Neural crest cell (in vitro differentiated cells): ENCODE measurements at places on chromosomes 2 and 18.

GRCh38 chr2:19122220-19122619 lies 236.2 kb downstream of the OSR1 start:
- no peak for DNase-seq

DNA sequence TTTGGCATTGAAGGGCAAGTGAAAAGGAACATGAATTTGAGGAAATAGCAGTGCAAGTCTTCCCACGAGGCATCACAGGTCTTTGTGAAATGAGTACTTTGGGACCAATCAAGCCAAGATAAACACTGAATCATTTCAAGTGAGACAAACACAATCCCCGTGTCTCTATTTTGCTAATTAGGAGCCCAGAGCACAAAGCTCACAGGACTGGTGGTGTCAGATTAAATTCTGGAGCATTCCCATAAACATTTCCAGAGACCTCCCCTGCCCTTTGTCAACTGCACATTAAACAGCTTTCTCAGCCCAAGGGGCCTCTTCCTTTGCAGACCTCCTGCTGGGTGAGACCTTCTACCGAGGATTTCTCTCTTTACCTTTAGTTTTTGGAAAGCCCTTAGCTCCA lies 50.7 kb downstream of the DAPL1 start:
- no peak for DNase-seq

DNA sequence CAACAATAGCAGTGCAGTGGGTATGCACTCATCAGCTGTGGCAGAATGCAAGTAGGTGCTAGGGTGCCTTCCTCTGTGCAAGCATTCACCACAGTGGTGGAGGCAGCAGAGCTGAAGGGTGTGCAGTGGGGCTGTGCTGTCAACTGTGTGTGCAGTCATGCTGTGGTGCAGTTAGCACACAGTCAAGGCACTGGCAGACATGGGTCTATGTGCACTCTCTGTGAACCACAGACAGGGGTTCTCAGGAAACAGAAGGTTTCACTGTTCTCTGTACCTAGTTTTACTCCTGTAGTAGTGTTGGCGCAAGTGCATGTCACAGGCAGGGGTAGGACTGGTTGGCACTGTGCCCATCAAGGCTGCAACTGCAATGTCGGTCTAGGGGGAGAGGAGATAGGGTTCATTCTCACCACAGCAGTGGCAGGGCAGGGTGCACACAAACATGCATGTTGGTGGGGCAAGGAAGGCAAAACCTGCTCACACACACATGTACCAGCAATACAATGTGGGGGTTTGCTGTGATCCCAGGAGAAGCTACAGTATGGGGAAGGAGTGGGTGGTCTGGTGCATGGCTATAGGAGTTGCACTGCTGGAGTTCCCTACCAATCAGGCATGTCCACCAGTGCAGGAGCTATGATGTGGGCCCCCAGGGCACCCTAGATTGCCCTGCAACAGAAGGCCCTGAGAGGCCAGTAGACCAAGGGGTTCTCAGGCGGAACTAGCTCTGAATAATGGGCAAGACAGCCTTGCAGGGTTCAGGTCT lies 242.7 kb upstream of the DDX18 start:
- DNase-seq, result no peak

DNA sequence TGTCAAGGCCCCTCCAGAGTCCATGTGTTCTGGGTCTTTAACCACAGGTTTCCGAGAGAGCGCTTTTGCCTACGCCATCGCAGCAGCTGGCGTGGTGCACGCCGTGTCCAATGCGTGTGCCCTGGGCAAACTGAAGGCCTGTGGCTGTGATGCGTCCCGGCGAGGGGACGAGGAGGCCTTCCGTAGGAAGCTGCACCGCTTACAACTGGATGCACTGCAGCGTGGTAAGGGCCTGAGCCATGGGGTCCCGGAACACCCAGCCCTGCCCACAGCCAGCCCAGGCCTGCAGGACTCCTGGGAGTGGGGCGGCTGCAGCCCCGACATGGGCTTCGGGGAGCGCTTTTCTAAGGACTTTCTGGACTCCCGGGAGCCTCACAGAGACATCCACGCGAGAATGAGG lies 9.3 kb downstream of the WNT10A start:
- DNase-seq, result no peak

DNA sequence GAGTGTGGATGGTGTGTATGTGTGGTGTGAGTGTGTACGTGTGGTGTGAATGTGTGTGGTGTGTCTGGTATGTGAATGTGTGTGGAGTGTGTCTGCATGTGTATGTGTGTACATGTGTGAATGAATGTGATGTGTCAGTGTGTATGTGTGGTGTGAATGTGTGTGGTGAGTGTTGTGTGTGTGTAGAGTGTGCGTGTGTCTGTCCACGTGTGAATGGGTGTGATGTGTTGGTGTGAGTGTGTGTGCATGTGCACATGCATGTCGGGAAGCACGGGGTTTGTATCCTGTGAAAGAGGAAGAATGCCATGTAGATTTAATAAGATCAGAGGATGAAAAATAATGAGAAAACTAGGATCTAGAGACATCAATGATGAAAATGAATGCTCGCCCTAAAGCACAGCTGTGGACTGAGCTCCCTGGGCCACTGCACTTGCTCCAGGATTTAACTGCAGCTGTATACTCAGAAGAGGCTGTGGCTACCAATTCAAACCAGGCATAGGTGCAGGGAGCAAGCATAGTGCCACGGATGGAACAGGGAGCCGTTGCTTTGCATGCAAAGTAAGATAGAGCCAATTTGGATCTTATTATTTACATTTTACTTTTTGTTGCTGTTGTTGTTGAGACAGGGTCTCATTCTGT lies 122.7 kb downstream of the DOCK10 start:
- DNase-seq, result no peak

DNA sequence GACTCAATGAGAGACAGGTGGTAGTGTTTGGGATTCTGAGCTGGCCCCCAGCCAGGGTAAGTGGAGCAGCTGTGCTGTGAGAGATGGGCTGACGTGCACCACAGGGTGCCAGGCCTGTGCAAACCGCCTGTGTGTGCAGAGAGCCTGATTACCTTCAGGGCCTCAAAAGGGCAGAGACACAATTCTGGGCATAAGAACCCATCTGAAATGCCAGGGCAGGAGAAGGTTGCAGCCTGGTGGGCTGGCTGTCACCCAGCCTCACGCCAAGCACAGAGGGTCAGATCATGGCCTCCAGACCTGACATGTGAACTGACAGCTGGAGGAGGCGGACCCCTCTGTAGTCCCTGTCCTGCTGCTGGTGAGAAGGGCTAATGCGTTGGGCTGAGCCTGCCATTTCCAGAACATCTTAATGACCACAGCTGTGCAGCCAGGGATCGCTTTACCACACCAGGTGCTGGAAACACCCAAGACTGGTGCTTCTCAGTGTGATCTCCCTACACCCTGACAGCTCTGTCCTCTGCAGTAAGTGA lies 100.9 kb downstream of the ARL4C start:
- DNase-seq, result no peak

- no peak for DNase-seq
Observed at GRCh38 chr18:4020026-4020425, 435.1 kb downstream of the DLGAP1 start.

- no peak for DNase-seq
Observed at GRCh38 chr2:31414601-31415241, at the start of gene XDH. TSS of gene XDH (minus strand) at chr2:31414742. CDS start at chr2:31414666, 76 bp downstream.

GRCh38 chr2:56314796-56315195 lies 131.0 kb downstream of the CCDC85A start:
- DNase-seq, result no peak

GRCh38 chr18:55918444-55918843 lies 330.5 kb upstream of the TCF4 start:
- no peak for DNase-seq

DNA sequence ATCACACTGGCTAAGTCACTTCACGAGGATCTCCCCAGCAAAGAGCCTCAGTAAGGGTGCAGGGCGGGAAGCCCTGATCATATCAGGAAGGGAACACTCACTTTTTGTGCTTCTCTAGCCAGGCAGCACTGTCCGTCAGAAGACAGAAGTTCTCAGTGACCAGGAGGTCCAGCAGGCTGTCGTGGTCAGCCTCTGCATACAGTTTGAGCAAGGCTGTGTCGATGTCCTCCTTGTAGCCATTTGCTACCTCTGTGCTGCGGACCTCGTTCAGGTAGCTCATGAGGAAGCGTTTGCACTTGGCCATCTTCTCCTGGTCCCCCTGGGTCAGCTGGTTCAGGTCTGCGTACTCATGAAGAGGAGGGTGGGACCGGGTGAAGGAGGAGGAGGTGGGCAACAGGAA lies 38.7 kb downstream of the GPR45 start:
- DNase-seq, result no peak

DNA sequence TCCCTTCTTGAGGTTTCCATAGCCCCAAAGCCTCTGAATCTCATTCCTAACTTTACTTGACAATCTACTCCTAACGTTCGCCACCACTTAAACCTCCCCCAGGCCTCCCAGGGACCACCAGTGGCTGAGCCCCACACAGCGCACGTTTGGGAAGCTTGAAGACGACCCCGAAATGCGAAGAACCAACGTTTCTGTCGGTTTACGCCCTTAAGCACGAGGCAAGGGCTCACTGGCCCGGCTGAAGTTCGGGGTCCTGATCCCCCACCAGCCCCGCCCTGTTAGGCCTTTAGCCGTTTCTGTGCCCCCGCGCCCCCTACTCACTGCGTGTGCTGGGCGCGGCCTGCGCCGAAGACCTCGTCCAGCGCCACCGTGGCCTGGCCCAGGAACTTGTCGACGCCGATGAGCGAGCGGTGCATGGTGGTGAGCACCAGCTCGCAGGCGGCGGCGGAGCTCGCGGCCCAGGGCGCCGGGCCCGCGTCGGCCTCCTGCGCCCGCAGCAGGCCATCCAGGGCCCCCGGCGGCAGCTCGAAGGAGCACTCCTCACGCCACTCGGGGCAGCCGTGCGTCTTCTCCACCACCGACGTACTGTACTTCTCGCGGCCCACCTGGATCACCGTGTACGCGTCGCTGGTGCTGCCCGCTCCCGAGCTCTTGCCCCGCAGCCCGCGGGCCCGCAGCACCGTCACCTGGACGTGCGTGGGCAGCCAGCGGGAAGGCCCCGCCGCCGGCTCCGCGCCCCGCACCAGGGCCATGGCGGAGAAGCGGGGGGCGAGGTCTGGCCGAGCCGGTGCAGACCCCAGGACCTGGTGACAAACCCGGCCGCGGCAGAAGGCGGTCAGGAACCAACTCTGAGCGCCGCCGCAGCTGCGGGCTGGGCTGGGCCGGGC lies 479 bp downstream of the RAB11FIP5 start:
- DNase-seq, result no peak

DNA sequence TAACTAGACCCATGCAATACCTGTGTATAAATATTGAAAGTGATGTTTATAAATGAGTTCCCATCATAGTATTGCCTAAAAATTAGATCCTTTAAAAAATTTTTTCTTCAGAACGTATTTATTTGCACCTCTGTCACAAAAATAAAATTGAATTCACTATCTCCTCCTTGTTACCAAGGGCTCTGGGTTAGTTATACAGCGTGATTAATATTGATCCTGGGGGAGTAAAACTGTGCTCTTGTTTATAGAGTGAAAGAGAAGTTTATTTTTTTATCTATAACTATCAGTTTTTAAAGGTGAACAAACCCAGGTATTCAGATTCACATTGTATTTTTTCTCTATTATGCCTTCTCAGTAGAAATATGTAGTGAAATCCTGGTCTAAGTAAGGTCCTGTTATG lies 458.5 kb downstream of the CPS1 start:
- DNase-seq, result no peak

DNA sequence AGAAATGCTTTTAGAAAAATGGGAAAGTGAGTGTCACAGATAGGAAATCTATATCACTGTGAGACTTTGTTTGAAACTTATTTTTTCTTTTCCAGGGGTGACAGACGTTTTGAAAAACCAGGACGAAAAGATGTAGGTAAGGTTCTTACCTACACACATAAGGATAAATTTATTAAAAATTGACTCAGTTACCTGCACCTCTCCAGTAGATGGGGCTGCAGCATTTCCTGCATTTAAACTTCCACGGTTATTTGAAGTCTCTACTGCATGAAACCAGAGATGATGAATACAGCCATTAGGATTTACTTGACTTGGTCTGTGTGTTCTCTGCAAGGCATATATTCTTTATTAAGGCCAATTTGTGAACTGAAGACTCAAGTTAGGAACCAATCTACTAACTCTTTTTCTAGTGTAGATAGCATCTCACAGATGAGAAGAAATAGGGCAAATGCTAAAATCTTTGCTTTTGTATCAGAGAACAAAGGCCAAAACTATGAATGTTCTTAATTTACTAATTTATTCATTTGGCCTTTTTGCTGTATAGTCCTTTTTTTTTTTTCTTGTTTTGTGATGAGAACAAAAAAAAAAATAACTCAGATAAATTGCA lies 15.0 kb downstream of the KCNJ13 start:
- DNase-seq, result no peak

- DNase-seq, result no peak
Observed at GRCh38 chr18:11437046-11437445, 172.3 kb upstream of the SLC35G4 start.

DNA sequence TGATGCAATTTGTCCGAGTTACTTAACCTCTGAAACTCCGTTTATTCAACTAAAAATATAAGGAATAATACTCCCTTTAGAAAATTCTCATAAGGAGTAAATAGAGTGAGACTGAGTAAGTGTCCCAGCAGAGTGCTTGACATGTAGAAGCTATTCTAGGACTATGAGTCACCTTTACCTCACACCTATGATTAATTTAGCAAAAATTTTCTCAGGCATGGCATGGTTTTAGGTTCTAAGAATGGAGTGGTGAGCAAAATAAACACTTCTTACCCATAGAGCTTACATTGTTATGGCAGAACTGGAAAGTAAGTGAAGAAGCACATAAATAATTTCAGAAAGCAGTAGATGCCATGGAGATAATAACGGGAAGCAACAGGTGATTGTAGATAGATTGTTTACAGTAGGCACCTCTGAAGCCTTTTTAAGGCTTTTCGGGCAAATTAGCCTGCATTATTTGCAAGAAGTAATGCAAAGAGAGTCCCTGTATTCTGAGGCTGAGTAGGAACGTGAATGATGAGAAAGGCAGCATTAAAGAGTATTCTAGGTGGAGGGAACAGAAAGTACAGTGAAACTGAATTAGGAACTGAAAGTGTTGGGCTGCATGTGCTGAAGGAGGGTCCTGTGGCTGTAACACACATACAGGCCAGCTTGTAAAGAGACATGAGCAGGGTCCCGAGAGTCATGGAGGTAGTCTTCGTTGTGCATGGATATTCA lies 209.2 kb downstream of the ZNF407 start:
- no peak for DNase-seq

DNA sequence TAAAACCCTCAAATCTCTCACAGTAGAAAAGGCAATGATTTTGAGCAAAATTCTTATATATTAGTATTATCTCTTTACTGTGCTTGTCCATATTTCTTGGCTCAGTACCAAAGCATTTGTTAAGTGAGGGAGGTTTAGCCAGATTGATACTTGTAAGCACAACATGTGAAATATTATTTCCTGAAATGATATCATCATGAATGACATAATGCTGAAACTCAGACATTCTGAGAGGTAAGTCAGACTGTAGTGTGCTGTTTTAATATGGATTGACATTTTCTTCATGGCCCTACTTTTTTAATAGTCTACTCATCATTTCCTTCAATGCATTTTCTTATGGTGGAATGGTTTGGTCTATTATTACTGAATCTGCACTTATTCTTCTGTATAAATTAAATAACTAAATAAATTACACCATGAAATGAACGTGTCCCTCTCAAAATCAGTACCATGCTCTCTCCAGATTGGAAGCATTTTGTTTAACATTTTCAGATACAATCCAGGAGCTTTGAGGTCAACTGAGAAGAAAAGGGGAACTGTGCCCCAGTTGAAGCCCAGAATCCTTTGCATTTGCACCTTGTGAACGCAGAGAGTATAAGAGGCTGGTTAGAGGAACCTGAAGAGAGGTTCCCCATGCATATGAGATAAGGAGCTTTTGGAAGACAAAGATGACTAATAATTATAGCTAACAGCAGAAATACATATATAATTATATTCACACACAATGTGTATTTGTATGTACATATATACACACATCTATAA lies 50.1 kb upstream of the CRACDL start:
- DNase-seq, result no peak

GRCh38 chr2:183081911-183082310 lies 3.4 kb downstream of the DUSP19 start:
- DNase-seq, result no peak
